ENCODE measurements at places on chromosomes 3 and 15.

- DNase-seq = no peak
Measured at GRCh38 chr3:108234387-108234957, 12.2 kb upstream of the IFT57 start.

DNA sequence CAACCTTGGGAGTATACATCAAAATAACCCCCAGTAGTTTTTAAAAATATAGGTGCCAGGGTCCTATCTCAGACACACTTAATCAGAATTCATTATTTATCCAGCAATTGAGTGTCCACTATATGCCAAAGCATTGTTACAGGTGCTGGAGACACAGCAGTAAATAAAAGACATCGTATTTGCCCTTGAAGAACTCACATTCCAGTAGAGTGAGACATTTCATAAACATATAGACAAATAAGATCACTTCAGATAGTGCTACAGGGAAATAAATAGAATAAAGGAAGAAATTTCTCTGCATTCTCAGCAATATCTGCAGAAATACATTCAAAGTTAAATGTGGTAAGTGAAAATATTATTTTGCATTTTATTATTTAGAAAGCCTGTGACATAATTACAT, 34.1 kb upstream of the ANKRD28 start:
- no peak for DNase-seq

DNA sequence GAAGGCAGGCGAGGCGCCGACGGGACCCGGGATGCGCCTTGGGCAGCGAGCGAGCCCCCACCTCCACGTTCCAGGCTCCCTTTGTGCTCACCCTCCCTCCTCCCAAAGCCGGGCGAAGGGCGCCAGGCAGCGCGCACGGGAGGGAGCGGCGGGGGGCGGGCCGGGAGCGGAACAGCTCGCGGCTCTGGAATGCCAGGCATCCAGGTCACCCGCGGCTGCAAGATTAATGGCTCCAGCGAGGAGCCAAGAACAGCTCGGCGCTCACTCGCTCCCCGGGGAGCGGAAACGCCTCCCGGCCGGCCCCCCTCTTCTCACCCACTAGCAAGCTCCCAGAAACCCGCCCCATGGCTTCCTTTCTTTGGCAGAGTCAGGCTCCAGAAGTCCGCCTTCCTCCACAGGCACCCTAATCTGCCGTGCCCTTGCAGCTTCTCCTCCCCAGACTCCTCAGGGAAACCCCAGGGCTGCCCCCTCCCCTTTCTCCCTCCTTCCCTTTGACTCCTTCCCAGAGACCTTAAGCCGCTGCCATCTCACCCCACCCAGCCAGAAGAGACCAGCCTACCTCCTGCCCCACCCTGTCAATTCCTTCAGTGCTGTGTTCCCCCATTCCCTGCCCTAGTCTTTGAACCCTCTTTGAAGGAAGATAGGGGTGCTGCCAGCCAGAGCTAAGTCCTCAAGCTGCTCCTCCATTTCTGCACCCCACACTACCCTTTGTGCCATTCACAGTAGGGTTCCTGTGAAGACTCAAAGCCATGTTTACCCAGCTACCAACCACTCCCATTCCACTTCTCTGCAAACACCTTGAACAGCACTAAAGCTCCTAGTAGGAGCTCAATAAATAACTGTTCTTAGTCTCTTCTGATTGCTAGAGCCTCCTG, 9.9 kb downstream of the AMOTL2 start:
- DNase-seq = no peak

- no peak for DNase-seq
Measured at GRCh38 chr3:50455161-50456018, 48.0 kb downstream of the CACNA2D2 start.

DNA sequence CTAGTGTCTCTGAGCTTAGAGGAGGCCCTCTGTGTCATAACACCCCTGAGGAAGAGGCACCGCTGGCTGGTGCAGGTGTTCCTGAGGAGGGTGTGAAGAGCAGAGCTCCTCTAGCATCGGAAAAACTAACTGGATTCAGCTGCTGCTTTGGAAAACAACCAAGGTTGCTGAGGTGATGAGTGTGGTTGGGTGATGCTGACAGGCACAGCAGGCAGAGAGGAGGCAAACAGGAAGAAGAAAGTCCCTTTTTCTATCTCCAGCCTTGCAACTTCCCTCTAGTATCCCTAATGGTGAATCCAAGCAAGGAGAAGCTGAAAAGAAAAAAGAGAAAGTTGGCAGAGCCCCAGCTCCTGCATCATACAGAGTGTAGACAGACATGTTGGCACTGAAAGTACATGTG, 3.8 kb upstream of the OR4F15 start:
- no peak for DNase-seq

DNA sequence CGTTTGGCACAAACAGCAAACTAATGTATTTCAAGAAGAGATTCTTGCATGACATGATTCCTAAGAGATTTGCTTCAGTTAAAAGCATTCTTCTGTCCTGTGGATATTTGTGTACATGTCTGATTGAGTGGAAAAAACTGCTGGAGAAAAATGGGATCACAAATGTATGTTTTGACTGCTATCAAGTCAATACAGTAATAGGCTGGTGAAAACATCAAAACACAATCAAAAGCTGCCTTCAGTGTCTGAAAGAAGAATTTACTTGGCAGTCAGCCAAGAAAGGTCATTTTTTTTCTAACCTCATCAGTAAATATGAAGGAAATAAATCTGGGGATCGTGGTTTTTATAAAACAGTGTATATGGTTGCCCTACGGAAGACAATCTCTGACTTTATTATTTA, 1214.8 kb downstream of the NSUN3 start:
- DNase-seq = no peak

DNA sequence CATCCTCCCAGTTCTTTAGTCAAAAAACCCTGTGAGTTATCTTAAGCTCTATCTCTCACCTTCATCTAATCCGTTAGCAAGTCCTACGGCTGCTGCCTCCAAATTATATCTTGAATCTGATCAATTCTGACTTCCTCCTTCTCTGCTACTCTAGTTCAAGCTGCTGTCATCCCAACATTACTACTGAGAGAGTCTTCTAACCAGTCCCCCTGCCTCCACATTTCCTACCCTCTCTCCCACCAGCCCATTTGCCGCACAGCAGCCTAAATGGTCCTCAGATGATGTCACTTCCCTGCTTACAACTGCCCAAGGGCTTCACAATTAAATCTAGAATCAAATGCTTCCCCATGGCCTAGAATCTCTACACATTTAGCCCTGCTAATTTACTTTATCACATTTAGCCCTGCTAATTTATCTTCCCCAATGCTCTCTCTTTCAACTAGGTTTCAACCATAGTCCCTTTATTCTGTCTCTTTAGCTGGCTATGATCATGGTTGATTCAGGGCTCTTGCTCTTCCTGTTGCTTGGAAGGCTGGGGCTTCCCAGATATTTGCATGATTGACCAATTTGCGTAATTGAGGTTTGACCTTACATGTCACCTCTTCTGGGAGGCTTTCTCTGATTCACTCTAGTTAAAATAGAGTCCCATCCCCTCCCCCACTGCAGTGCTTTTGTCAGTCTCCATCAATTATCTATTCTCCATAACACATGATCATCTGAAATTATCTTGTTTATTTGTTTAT, 11.0 kb upstream of the ARL14 start:
- peak; percentile 9 for DNase-seq

- no peak for DNase-seq
Measured at GRCh38 chr3:9117220-9117619, 132.2 kb downstream of the SRGAP3 start.

- DNase-seq = no peak
Measured at GRCh38 chr3:165523801-165524200, 313.4 kb downstream of the BCHE start.

GRCh38 chr15:91652610-91653207, 200.8 kb upstream of the SLCO3A1 start:
- no peak for DNase-seq

- no peak for DNase-seq
Measured at GRCh38 chr15:68436680-68437079, 4.7 kb upstream of the ITGA11 start.

DNA sequence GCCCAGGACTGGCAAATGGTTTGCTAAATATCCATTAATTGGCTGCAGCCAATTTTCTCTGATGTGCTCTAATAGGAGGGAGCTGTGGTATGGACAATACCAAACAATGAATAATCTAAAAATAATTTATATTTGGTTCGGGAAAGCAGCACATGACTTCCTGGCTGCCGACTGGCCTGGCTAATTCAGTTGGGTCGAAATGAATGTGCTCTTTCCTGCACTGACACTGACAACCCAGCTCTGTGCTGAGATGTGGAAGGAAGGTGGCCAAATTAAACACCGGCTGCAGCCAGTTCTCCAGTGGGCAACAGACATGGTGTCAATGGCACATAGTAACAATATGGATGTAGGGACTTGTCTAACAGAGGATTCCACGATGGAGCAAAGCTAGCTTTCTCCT, 21.1 kb upstream of the COLQ start:
- DNase-seq = no peak

DNA sequence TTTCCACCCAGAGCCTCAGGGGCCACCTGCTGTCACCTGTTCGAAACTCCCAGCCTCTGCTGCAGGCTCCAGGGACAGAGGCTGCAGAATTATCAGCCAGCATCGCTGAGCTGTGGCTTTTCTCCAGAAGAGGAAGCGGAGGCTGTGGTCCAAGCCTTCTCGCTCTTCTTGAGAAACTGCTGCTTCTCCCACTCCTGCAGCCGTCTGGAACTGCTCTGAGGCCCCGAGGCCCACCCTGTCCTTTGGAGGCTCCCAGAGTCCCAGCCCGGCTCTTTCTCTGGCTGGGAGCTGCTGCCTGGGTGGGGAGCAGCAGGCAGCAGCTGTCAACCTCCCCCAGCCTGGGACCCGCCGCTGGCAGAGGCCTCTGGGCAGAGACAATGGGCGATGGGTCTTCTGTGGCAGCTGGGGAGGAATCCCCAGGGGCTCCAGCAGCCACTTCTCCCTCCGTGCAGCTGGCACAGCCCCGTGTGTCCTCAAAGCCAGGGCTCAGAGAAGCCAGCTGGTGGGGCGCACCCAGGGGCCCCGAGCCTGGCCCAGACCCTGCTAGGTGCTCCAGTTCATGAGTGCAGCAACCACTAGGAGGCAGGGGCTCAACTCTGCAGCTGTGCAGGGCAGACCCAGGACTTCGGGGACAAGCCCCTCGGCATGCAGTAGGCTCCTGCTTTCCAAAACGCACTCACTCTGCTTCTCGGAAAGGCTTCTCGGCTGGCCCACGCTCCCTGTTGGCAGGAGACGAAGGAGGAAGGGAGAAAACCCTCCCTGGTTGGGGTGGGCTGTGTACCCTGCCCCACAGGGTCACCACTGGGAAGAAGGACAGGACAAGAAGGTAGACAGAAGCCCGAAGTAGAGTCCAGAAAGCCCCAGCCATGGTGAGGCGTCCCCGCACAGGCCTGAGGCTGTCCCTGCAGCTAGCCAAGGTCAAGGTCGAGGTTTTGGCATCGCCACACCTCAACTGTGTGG, 49.9 kb upstream of the FURIN start:
- peak; percentile 40 for DNase-seq

- DNase-seq = no peak
Measured at GRCh38 chr15:101107625-101108460, 144.0 kb downstream of the CHSY1 start.

- no peak for DNase-seq
Measured at GRCh38 chr15:48766196-48766595, 44.7 kb downstream of the CEP152 start.

DNA sequence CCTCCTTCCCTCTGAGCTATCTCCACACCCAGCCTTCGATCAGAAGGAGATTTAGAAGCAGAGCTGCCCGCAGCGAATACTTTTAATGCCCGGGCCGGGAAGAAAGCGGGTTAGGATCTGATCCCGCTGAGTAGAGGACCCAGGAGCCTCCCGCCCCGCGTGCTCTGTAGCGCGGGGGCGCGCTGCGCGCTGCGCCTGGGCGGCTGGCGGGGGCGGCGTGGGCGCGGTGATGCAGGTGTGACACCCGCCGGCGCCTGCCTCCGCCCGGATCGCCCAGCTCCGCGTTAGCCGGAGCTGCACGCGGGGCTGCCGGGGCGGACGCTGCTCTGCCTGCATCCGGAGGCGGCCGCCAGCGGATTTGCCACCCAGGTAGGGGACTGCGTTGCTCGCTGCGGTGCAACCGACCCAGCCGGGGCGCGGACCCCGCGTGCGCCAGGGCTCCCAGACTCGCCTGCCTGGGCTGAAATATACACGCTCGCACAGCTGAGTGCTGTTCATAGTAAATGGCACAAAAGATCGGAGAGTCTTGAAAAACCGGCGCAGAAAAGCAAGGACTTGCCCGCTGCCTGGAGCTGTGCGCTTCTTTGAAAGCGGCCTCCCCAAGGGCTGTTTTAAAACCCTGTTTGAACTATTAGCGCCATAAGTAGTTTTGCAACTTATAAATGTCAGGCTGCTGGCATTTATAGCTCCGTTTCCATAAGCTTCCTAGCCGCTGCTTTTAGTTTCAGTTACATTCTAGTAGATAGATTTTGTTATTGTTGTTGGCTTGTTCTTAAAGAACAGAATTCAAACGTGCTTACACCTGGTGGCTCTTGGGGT, at the start of gene SV2B:
TSS of gene SV2B (plus strand) at position 263 of the 819 bp plus-strand sequence. CDS start 126,007 bp downstream, outside the sequence.
- DNase-seq = peak; percentile 40

DNA sequence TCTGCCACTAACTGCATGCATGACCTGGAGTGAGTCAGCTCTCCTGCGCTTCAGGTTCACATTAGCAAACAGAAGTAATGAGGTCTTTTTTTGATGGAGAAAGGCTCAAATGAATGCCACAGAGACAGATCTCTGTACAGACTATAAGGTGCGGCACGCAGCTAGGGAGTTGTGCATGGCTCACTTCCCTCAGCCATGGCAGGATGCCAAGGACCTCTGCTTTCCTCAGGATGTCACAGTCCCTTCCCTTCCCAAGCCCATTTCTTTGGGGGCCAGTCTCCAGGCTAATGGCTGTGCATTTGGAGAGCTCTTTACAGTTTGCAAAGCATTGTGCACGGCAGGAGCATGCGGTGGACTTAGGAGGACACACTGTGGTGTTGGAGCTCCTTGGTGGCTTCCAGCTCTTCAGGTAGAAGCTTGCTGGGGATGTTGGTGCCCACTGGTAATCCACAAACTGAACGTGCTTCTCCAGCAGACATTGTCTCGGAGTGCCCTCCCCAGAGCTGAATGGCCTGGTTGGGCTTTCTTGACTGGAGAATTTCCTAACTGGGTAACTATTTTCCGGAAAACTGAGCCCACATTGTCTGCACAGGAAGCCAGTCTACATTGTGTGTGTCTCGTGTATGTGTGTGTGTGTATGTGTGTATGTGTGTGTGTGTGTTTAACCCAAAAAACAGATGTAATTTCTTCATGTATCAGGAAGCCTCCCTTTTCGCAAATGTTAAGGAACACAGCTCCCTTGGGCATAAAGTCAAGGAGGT, 172.5 kb upstream of the TLE3 start:
- no peak for DNase-seq

- DNase-seq = peak; percentile 68
Measured at GRCh38 chr15:85618956-85619491, 175.7 kb downstream of the KLHL25 start.

All from activated naive CD8-positive, alpha-beta T cell treated with anti-CD3 and anti-CD28 coated beads, Interleukin-2, amount 50 U/mL, for 24 hours (primary cell).